NCI-H2029 (cell line): ENCODE measurements at places on chromosomes 11 and 22.

GRCh38 chr11:124837491-124837856 lies 27.8 kb upstream of the ROBO3 start:
- no peak for DNase-seq

- no peak for DNase-seq
Measured at GRCh38 chr11:27783701-27784355, 83.6 kb upstream of the BDNF start.

- DNase-seq = no peak
Measured at GRCh38 chr22:39449708-39450107, 7.1 kb upstream of the MGAT3 start.

GRCh38 chr11:64990222-64990923 lies 6.4 kb downstream of the BATF2 start:
- DNase-seq = no peak

DNA sequence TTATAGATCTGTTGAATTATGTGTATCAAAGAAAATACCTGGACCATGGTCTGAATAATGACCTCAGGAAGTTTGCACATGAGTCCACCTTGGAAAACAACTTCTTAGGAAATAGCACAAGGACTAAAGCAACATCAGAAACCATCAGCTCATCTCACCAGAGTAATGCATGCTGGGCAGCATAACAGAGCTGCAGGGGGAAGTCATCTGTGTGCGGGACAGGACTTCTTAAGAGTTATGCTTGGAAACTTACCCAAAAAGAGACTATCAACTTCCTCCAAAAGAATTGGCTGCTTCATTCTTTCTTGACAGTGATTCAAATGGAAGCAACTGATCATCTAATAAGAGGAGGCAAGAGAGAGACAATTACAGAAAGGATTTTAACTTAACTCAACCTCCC lies 2.5 kb downstream of the OR56B4 start:
- no peak for DNase-seq

GRCh38 chr11:92962446-92962845 lies 7.0 kb upstream of the MTNR1B start:
- DNase-seq = no peak

GRCh38 chr11:16791191-16791961 lies 52.9 kb downstream of the C11orf58 start:
- no peak for DNase-seq

- peak; percentile 52 for DNase-seq
Measured at GRCh38 chr11:62593434-62594044, 2.2 kb upstream of the TUT1 start.

- DNase-seq = no peak
Measured at GRCh38 chr11:2130881-2131352, 8.3 kb downstream of the IGF2 start.

DNA sequence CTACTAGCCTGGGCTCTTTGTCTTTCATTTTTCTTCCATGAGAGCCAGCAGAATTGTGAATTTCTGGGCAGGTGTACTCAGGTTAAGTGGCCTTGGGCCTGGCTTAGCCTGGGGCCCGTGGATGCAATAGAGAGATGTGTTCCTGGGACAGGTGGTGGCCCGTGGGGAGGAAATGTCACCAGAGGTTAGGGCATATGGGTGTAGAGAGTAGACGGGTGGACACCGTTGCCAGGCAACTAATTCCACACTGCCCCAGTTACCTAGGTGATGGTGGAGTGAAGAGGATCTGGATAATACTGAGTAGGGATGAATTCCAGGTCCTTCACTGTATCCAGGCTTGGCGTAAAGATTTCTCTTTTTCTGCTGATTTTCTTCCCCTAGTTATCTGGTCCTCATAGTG lies 175.0 kb downstream of the INSC start:
- DNase-seq = peak; percentile 77

- peak; percentile 14 for DNase-seq
Measured at GRCh38 chr11:116691771-116692177, 81.0 kb downstream of the BUD13 start.

DNA sequence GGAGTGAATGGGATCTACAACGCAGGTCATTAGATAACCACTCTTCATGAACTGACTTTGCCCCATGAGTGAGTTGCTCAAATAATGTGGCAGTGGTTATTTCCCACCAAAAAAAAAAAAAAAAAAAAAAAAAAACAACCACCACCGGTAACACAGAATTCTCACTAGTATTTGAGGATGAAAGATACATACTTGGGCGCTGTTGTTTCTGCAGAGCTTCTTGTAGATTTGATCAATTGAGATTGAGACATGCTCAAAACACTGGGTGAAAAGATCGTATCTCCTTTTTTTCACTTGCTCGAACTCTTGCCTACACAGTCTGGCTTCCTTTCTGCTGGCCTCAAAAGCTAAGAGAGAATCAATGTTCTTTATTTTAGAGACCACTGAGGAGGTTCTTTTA lies 44.1 kb downstream of the FAM118A start:
- DNase-seq = no peak

DNA sequence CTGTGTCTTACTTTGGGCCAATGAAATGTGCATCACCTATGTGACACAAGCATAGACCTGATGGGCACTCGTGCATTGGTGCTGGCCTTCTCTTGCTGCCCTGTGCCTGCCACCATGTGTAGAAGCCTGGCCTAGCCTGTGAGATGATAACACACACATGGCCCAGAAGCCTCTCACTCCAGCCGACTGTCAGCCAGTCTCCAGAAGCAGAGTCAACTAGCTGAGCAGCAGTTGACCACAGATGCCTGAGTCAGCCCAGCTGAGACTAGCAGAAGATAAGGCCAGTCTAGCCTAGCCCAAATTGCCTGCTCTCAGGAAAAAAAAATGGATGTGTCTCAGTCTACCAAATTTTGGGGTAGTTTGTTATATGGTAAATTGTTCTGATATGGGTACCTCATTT lies 46.2 kb downstream of the CSNK2A3 start:
- DNase-seq = no peak
